OCI-LY7 (cell line): ENCODE measurements at places on chromosomes 11 and 22.

DNA sequence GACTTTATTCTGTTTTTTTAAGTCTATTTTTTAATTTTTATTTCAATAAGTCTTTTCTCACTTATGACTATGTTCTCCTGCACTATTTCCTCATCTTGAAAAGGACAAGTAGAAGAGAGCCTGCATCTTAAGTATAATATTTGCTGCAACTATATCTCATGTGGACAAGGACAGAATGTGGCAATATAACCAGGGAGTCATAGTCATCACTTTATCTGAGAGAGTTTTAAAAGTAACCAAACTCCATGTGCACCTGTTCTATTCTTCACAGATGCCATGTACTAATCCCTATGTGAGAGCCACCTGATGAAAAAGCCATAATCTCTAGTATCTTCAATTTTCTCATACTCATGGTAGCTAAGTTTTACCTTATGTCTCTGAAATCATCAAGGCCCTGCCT is 104.2 kb upstream of the SOX6 start:
- no peak for DNase-seq

- DNase-seq, result no peak
Measured at GRCh38 chr11:105929084-105929955, 92.7 kb downstream of the MSANTD4 start.

GRCh38 chr11:29553990-29554389 is 462.8 kb downstream of the KCNA4 start:
- DNase-seq, result no peak

GRCh38 chr11:102485095-102485722 is 32.6 kb upstream of the TMEM123 start:
- no peak for DNase-seq

GRCh38 chr22:29198240-29198639 is 7.5 kb upstream of the EMID1 start:
- DNase-seq, result no peak

GRCh38 chr11:92495107-92495793 is 270.6 kb downstream of the FAT3 start:
- no peak for DNase-seq

GRCh38 chr11:3378426-3379423 is at the start of gene ZNF195:
ZNF195 (minus strand) TSS chr11:3379146; CDS start chr11:3379040, 106 bp downstream.
- peak; percentile 99 for DNase-seq

GRCh38 chr22:25658633-25659032 is 83.4 kb upstream of the MYO18B start:
- DNase-seq, result no peak

DNA sequence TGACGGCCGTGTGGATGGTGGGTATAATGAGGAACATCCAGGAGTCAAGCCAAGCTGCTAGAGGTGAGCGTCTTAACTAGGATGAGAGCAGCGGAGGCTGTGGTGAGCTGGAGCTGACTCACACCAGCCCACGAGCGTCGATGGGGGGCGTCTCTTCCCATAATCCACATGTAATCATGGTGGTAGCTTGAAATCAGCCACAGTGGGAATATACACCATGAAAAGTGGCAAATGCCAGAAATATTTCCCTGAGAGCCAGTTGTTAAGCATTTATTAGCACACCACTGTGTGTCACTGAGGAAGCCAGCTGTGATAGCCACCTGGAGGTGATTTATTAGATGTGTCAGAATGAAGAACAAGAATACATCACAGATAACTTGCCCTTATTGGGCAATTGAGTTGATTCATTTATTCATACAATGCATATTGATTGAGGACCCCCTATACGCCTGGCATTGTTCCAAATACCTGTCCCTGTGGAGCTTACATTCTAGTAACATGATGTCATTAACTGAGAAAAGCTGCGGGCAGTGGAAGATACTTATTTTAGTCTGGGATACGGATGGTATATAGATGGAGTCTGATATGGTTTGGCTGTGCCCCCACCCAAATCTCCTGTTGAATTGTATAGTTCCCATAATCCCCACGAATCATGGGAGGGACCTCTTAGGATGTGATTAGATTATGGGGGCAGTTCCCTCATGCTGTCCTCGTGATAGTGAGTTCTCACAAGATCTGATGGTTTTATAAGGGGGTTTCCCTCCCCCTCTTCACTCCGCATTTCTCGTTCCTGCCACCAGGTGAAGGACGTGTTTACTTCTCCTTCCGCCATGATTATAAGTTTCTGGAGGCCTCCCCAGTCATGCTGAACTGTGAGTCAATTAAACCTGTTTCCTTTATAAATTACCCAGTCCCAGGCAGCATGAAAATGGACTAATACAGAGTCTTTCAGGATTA is 473.4 kb downstream of the METTL15 start:
- DNase-seq, result no peak

- no peak for DNase-seq
Measured at GRCh38 chr11:36713715-36714114, 115.7 kb upstream of the RAG2 start.

GRCh38 chr11:128766591-128767081 is 72.8 kb downstream of the FLI1 start:
- DNase-seq, result no peak

GRCh38 chr22:32665676-32666075 is 135.8 kb upstream of the TIMP3 start:
- no peak for DNase-seq

DNA sequence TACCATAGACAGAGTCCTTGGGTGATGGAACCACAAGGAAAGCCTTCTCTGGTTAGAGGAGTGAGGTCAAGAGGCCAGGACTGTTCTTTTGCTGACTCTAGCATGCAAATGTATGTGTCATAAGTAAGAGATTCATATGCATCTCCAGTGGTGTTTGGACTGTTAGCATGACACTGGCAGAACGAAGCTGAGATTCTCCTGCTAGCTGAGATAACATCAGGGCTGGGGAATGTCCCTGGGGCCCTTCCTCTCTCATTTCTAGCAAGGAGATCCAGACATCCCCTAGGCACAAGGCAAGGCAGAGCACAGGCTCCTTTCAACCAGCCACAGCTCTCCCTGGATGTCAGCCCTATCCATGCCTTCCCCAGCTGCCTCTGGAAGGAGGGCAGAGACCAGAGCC is 711.3 kb downstream of the OPCML start:
- no peak for DNase-seq

- DNase-seq, result no peak
Measured at GRCh38 chr11:20249378-20249777, 89.1 kb upstream of the DBX1 start.

DNA sequence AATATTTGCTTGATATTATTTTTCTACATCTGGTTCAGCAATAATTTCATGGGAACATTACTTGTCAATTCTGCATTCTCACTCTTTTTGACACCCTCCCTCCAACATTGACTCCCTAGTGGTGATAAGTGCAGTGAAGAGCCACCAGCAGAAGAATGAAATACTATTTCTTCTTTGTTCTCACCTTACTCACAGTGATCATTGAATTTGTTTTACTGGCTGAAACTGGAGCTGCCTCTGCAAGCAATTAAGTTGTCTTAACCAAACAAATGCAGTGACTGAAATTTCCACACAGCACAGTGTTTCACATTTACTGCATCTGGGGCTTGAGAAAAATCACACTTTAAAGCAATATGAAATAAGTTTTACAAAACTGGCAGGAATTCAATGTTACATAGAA is 189.8 kb downstream of the JRKL start:
- DNase-seq, result no peak

- no peak for DNase-seq
Measured at GRCh38 chr22:29861672-29862297, 21.2 kb upstream of the MTMR3 start.

DNA sequence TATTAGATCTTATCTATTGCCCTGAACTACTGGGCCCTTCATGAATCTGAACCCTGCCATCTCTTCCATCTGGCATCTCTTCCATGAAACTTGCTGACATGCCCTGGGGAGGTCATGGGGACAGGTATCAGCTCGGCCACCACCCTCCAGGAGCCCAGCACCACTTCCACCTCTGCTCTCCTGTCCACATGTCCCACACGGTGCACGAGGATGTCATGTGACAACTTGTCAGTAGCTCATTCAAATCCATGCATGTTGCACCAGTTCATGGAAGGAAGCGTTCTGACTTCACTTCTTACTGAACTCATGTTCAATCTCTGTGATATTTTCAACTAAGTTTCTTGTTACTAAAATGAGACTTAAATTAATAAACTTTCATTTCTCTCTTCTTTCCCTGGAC is 16.6 kb downstream of the YPEL1 start:
- peak; percentile 38 for DNase-seq

DNA sequence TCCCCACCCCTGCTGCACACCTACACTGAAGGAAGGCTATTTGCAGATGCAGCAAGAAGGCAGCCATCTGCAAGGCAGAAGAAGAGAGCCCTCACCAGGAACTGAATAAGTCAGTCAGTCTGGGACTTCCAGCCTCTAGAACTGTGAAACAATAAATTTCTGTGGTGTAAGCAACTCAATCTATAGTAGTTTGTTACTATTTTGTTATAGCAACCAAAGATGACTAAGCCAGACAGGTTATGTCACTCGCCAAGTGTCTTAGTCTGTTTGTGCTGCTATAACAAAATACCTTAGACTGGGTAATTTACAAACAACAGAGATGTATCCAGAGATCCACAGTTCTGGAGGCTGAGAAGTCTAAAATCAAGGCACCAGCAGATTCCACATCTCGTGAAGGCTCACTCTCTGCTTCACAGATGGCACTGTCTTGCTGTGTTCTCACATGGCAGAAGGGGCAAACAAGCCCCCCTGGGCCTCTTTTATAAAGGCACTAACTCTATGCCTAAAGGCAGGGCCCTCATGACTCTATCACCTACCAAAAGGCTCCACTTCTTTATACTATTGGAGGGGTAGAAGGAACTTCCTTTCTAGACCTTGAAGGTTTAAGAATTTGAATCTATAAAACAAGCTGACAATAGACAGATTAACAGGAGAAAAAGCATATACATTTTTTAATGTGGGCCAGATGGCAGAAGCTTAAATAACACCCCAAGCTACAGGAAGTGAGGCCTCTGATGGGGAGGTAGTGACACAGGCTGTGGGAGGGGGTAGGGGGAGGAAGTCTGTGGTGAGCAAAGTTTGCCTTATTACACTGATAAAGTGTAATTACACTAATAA is 12.3 kb downstream of the APOL6 start:
- peak; percentile 77 for DNase-seq

DNA sequence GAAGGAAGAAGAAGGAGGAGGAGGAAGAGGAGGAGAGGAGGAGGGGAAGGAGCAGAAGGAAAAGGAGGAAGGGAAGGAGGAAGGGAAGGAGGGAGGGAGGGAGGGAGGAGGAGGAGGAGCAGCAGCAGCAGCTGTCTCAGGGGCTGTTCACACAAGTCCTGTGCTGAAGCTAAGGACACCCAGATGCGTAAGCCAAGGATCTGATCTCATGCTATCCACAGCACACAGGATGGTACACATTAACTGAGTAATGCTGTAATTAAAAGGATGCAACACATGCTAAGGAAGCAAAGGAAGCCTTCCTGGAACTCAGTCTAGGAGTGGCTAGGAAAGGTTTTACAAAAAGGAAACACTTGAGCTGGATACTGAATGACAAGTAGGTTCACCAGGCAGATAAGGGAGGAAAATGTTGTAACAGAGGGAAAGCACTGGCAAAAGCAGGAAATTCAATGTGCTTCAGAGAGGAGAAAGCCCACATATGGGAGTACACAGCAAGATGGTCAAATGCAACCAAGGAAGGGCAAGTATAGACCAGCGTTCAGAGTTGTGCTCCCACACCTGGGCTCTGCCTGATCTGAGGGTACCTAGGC is 32.0 kb downstream of the TRIM66 start:
- DNase-seq, result no peak

DNA sequence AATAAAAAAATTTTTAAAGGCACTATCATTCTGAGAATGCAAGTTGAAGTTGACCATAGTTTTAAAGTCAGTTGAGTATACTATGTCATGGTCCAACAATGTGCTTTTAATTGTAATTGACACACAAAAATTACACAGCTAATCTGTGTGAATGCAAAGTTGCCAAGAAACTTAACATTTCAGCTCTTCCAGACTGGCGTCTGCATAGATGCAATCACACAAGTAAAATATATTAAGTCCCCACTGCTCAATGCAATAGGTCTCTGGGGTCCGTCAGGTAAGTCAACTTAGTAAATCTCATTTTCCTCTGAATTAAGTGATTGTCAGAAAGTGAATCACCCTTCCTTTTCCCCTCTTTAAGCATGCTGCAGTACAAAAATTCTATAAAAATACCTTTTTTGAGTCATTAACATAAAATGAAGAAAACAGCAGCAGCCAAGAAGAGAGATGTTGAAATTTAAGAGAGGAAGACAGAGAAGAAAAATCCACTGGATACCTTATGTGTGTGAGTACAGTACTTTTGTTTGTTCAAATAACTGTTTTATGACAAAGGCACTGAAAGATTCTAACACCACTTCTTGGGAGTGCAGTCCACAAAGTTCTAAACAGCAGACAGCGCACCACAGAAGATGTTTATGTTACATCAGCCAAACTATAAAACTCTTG is 5.1 kb downstream of the FZD4 start:
- no peak for DNase-seq

GRCh38 chr22:20585639-20586402 is 78.4 kb downstream of the MED15 start:
- DNase-seq, result no peak

- no peak for DNase-seq
Measured at GRCh38 chr22:39266398-39267030, 21.7 kb upstream of the PDGFB start.

DNA sequence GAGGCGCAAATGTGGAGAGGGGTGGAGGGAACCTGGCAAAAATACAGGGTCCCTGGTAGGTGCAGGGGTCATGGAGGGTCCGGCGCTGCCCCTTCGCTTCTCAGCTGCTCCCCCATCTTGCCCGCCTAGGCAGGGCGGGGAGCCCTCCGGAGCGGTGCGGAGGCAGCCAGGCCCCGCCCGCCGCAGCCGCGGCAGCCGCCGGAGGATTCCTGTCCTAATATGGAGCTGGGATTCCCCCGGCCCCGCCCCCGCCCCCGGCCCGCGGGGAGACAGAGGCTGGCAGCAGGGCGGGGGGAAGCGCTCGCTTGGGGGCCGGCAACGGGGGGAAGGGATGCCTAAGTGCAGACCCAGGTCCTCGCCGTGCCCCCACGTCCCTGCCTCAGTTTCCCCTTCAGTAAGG is 1.0 kb upstream of the NPAS4 start:
- DNase-seq, result no peak

DNA sequence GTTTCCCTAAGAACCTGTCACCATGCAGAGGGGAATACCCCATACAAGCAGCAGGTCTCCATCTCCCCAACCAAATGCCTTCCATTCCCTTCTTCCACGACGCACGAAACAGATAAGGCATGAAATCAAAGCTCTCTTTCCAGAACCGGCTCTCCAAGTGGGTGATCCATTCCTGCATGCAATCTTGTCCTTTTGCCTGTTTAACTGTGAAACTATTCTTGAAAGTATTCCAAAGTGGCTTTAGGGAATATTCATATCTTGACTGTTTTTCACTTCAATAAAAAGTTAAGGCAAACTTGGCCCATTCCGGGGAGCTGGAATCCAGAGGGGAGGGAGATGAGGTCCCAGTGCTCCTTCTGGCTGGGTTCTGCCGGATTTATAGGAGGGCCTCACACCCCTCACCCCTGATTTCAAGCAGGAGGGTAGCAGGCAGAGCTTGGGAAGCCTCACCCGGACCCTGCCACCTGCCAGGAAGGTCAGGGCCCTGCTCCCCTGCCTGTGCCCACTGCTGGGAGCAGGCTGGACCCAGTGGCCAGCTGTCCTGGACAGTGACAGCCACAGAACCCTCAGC is 60.9 kb downstream of the SCGB1A1 start:
- no peak for DNase-seq

GRCh38 chr22:23836692-23837495 is 1.9 kb downstream of the DERL3 start:
- DNase-seq, result no peak

- peak; percentile 98 for DNase-seq
Measured at GRCh38 chr22:45163451-45164269, at the start of gene NUP50. NUP50 (plus strand) TSS chr22:45163925; CDS start chr22:45168178, 4,253 bp downstream.
